Mesendoderm (in vitro differentiated cells): ENCODE measurements at places on chromosomes 4 and X.

GRCh38 chrX:68941385-68941952, 112.6 kb downstream of the EFNB1 start:
- H3K4me3 ChIP-seq, result no peak overlapping the region
- no peak overlapping the region for H3K27ac ChIP-seq
- H3K4me1 ChIP-seq, result no peaks in the 10 kb centered on the region
- no peaks in the 10 kb centered on the region for H3K27me3 ChIP-seq
- no peaks in the 10 kb centered on the region for H3K36me3 ChIP-seq

- no peak overlapping the region for H3K27ac ChIP-seq
- no peak overlapping the region for H3K4me3 ChIP-seq
Observed at GRCh38 chr4:119233750-119234149, 21.2 kb downstream of the USP53 start.

- no peak for DNase-seq
- no peaks in the 10 kb centered on the region for H3K27me3 ChIP-seq
- H3K27ac ChIP-seq, result no peak overlapping the region
- no peaks in the 10 kb centered on the region for H3K4me1 ChIP-seq
- no peak overlapping the region for H3K4me3 ChIP-seq
Observed at GRCh38 chr4:122681568-122681967, 50.9 kb upstream of the BBS12 start.

- H3K27ac ChIP-seq, result no peak overlapping the region
- DNase-seq, result no peak
- H3K27me3 ChIP-seq, result no peaks in the 10 kb centered on the region
- H3K4me1 ChIP-seq, result no peaks in the 10 kb centered on the region
- no peak overlapping the region for H3K4me3 ChIP-seq
Observed at GRCh38 chr4:3450643-3451042, 8.9 kb downstream of the HGFAC start.

GRCh38 chr4:24529555-24529954, 54.8 kb downstream of the DHX15 start:
- no peaks in the 10 kb centered on the region for H3K4me1 ChIP-seq
- peaks cover 1% of the 10 kb centered on the region for H3K36me3 ChIP-seq
- H3K27me3 ChIP-seq, result no peaks in the 10 kb centered on the region
- no peak overlapping the region for H3K4me3 ChIP-seq

- no peaks in the 10 kb centered on the region for H3K4me1 ChIP-seq
- no peak overlapping the region for H3K4me3 ChIP-seq
- H3K36me3 ChIP-seq, result no peaks in the 10 kb centered on the region
- no peaks in the 10 kb centered on the region for H3K27me3 ChIP-seq
Observed at GRCh38 chrX:10726647-10727046, 106.3 kb upstream of the MID1 start.

DNA sequence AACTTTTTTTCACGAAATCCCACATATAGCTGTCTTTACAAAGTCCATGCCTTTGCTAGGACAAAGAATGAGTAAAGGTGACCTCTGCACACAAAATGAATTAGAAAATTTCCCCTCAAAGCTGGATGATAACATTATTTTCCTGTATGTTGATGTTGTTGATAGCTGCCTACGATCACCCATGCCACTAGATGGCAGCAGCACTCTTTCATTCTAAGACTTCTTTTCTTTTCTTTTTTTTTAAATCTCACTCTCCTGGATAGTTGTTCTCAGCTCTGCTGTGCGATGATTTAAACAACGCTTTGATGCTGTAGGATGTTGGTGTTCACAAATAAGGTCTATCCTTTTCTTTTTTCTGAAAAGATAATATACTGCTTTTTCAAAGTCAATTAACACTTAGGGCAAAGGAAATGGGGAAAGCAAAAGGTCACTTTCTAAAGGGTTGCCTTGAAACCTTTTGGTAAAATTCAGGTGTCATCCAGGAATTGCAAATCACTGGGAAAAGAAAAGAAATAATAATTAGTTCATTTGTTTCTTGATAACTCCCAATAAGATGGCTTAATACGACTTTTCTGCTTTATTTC, 266.8 kb downstream of the C4orf33 start:
- H3K27ac ChIP-seq, result no peak overlapping the region
- H3K27me3 ChIP-seq, result no peaks in the 10 kb centered on the region
- DNase-seq, result peak; percentile 71
- no peak overlapping the region for H3K4me3 ChIP-seq

- peak; percentile 67 for DNase-seq
- H3K36me3 ChIP-seq, result no peaks in the 10 kb centered on the region
- no peaks in the 10 kb centered on the region for H3K4me1 ChIP-seq
- H3K4me3 ChIP-seq, result no peak overlapping the region
- no peak overlapping the region for H3K27ac ChIP-seq
Observed at GRCh38 chrX:119573222-119573621, 1.1 kb upstream of the UBE2A start.

DNA sequence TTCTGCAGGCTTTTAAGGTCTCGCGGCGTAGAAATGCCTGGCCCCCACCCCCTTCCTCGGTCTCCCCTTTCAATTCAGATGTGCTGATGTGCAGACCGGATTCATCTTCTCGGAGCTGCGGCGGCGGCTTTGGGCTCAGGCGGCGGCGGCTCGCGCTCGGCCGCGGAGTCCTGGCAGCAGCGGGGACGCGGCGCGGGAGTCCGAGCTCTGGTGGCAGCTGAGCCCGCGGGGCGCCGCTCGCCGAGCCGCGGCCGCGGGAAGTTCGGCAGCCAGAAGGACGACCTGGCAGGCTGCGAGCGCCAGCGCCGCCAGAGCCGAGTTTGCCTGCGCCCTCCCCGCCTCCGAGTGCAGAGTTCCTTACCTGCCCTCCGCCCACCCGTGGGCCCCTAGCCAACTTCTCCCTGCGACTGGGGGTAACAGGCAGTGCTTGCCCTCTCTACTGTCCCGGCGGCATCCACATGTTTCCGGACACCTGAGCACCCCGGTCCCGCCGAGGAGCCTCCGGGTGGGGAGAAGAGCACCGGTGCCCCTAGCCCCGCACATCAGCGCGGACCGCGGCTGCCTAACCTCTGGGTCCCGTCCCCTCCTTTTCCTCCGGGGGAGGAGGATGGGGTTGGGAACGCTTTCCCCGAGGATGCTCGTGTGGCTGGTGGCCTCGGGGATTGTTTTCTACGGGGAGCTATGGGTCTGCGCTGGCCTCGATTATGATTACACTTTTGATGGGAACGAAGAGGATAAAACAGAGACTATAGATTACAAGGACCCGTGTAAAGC, 448 bp downstream of the TLL1 start:
- peak overlapping the region; percentile 39 for H3K4me3 ChIP-seq
- H3K4me1 ChIP-seq, result no peaks in the 10 kb centered on the region
- no peak overlapping the region for H3K27ac ChIP-seq
- H3K27me3 ChIP-seq, result peaks cover 14% of the 10 kb centered on the region

DNA sequence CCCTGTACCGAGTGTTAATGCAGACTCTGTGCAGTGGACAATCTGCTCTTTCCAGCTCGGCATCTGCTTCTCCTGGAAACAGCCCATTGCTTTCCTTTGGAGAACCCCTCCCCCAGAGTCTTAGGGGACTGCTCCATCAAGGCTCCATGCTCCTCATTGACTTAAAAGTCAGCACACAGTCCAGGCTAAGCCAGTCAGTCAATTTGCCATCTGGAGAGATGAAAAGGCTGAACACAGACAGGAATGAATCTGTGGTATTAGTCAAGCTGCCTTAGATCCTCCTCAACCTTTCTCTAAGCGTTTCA, 20.3 kb downstream of the ATP8A1 start:
- H3K27ac ChIP-seq, result no peak overlapping the region
- no peak for DNase-seq
- no peak overlapping the region for H3K4me3 ChIP-seq
- no peaks in the 10 kb centered on the region for H3K36me3 ChIP-seq
- no peaks in the 10 kb centered on the region for H3K27me3 ChIP-seq
- peaks cover 3% of the 10 kb centered on the region for H3K4me1 ChIP-seq

DNA sequence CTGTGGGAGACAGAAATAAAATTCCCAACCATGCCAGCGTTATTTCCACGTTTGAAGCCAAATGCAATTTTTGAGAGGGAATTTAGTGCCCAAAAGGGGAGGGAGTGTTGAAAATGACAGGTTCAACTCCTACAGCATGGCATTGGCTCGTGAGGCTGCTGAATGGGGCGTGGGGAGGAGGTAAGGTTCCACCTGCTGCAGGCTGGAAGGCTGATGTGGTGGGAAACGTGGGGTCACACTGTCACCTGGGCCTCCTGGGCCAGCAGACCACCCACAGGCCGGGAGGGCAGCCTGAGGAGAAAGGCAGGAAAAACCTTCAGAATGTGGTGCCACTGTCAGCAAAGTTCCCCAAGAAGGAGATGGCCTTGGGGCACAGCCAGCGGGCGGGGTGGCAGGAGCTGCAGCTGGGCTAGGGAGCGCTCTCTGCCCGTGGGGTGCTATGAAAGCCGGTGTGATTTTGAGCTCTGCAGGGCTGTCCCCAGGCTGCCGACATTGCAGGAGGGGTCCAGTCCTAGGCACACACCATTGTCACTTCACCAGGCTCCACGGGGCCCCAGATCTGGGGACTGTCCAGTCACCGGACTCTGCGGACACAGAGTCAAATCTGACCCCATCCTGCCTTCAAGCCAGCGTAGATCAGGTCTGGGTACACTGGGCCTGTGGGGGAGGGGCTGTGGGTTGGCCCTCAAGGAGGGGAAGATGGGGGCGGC, 19.6 kb downstream of the MSANTD1 start:
- no peaks in the 10 kb centered on the region for H3K36me3 ChIP-seq
- H3K4me1 ChIP-seq, result peaks cover 2% of the 10 kb centered on the region
- no peaks in the 10 kb centered on the region for H3K27me3 ChIP-seq

DNA sequence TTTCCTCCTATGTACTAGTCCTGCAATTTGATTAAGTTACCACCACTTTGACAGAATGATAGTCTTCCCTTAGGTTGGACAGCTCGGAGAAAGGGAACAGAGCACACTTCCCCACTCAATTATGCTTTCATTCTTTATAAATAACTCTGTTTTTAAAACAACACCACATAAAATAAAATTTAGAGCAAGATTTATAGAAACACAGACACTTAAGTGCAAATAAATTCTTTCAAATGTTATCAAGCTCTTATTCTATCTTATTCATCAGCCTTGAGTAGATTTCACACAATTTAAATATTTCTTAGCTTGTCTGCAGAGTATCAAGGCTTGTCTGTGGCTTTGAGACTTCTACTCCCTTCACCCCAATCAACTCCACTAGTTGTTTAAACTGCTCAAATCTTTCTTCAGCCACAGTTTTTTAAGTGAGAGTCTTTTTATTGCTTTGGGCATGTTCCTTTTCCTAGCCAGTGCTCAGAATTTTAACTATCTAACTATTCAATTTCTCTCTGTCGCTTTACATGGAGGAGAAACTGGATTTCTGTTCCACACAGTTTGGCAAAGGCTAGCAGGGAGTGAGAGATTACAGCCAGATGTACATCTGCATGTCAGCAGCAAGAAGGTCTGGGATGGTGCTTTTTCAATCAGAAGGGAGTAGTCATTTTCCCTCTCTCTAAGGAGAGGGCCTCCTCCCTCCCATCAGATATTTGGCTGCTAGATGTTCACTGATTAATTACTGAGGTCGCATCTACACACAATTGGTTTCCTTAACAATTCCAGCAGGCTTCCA, 53.1 kb upstream of the PLAC1 start:
- no peaks in the 10 kb centered on the region for H3K27me3 ChIP-seq
- no peaks in the 10 kb centered on the region for H3K4me1 ChIP-seq
- no peak overlapping the region for H3K27ac ChIP-seq

- no peak overlapping the region for H3K4me3 ChIP-seq
- H3K27ac ChIP-seq, result no peak overlapping the region
- H3K27me3 ChIP-seq, result no peaks in the 10 kb centered on the region
- DNase-seq, result no peak
- peaks cover 3% of the 10 kb centered on the region for H3K4me1 ChIP-seq
Observed at GRCh38 chr4:107718351-107718965, 1.6 kb downstream of the PAPSS1 start.
